ENCODE measurements at places on chromosomes 6 and 20.
A peak's percentile ranks its signal among the peaks of the same experiment; 100 is the strongest.

DNA sequence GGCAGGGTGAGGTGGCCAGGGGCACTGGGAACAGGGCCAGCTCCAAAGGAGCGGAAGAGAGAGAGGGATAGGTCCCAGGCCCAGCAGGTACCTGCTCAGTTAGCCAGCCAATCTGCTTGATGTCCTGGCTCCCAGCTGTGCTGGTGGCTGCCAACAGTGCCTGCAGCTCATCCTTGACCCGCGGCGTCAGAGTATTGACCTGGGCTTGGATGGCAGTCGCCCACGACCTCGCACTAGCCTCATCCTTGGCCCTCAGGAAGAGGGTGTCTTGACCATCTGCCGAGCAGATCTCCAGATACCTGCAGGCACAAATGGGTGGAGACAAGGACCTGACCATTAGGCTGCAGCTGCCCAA lies 11.1 kb upstream of the CDK5RAP1 start:
- DNase-seq, result no peak

DNA sequence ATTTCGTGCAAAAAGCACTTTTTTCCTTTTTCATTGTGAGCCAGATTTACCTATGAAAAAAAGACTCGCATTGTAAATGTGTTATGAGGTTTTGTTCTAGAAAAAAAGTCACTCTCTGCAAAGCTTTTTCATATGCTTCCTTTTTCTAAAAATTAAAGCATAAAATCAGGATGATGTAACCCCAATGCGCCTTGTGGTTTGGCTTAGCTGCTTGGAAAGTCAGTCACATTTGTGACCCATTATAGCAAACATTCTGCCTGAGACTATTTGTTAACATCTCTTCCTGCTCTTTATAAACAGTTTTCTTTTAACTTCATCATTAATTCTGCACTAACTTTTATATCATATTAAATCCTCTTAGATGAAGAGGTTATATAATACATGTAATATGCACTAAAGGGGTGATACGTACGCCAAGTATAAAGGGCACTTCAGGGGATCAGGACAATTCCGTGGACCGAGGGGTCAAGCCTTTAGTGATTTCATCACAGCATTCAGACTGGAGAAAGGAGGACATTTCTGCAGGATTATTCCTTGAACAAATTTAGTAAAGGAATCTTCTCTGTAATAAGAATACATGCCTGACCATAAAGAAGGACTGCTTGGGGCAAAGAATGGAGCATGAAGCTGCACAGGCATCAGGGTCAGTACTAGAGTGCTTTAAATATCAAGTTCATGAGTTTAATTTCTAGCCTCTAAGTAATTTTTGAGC lies 48.1 kb upstream of the SMLR1 start:
- no peak for DNase-seq

DNA sequence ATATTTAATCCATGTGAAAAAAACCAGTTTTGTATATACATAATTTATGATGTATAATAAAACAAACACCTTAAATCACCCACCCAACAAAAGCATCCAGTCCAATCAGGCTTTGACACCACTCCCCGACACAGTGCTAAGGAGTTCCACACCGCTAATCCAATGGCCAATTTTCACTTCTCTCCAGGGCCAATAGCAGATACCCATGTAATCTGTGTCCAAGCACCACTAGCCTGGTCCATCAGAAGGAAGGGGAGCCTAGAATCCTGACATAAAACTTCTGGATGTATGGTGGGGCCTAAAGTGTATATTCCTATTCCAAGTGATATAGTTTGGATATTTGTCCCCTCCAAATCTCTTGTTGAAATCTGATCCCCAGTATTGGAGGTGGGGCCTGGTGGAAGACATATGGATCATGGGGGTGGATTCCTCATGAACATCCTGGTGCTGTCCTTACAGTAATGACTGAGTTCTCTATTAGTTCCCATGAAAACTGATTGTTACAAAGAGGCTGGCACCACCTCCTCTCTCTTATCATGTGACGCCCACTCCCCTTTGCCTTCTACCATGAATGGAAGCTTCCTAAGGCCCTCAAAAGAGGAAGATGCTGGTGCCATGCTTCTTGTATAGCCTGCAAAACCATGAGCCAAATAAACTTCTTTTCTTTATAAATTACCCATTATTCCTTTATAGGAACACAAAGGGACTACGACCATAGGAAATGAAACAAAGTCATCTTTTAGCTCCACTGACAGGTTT lies 20.8 kb downstream of the RALGAPA2 start:
- no peak for DNase-seq

DNA sequence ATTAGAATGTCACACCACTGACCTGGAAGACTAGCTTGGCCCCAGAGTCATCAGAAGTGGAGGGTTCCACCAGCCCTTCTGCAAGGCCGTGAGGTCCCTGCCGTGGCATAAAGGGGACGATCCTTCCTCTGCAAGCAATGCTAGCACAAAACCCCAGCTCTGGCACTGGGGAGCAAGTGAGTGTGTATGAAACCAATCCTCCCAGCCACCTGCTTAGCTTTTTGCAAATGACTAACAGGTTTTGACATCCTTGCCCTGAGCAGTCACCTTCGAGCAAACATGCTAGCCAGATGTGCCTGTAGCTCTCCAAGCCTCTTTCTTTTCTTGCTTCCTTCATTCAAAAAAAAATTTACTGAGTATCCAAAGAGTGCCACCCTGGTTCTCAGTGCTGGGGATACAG lies 8.6 kb downstream of the SULF2 start:
- no peak for DNase-seq

DNA sequence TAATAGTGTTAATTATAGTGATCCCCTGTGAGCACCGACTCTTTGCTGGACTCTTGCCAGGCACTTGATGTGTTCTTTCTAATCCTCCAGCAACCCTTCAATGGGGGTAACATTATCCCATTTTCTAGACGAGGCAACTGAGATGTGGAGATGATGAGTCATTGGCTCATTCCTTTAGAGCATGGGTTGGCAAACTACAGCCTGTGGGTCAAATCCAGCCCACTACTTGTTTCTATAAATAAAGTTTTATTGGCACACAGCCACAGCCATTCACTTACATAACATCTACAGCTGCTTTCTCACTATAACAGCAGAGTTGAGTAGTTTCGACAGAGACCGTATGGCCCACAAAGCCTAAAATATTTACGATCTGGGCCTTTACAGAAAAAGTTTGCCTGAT lies 249.5 kb upstream of the KCNG1 start:
- DNase-seq, result no peak

DNA sequence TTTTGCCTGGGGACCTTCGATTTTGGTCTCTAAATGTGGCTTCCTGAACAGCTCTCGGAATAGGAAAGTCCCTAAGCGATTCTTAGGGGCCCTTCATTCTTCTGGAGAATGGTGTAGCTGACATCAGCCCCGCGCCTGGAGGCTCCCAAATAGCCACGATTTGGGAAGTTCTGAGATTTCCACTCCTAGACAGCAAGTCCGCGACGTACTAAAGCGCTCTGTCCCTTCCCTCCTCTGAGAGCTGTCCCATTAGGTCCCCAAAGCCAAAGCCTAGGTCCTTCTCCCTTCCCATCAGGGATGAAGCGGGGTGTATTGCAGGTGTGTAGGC lies 756 bp downstream of the MOXD1 start:
- no peak for DNase-seq

DNA sequence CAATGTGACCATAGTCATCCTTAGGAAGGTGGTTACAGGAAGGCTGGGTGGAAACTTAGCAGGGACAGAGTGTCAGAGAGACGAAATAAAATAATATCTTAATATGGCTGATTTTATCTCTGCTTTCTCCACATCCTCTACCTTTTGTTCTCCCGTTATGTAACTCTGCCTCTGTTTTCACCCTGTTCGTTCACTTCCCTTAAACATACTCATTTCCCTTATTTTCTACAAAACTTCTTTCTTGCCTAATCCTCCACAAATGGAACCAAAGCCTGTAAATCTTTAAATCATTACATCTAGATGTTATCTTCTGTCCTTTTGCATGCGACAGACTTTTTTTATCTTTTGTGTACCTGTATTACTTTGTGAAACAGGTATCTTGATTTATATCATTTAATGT lies 23.3 kb upstream of the CRIP3 start:
- DNase-seq, result no peak

- DNase-seq, result peak; percentile 31
Observed at GRCh38 chr6:7137335-7138045, 29.7 kb downstream of the RREB1 start.

All from central memory CD8-positive, alpha-beta T cell (primary cell).